ENCODE measurements at places on chromosomes 7 and 10.

GRCh38 chr7:130814778-130815335, 80.8 kb upstream of the KLF14 start:
- DNase-seq: no peak

GRCh38 chr10:66209025-66209424, 716.8 kb upstream of the LRRTM3 start:
- no peak for DNase-seq

- DNase-seq: no peak
Observed at GRCh38 chr10:21261842-21262294, 263.6 kb downstream of the SKIDA1 start.

GRCh38 chr7:24361001-24361400, 77.0 kb downstream of the NPY start:
- DNase-seq: no peak

DNA sequence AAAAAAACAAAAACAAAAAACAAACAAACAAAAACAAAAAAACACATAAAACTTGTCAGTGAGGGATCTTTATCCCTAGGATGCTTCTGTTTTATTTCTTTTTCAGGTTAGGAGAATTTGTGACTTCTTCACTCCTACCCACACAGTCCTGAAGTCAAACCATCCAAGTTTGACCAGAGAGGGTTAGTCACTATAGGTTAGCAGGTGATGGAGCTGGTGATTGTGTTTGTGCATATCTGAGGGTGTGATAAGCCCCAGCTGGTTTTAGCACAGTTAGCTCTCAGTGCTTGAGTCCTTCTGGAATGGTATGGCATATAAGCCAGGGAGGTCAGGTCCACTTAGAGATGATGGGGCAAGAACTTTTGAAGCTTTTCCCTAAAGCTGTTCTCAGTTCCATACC, 11.8 kb upstream of the IKZF1 start:
- no peak for DNase-seq

GRCh38 chr7:158116235-158116634, 471.4 kb downstream of the PTPRN2 start:
- DNase-seq: no peak

- no peak for DNase-seq
Observed at GRCh38 chr7:30427296-30428070, 51.1 kb downstream of the NOD1 start.

DNA sequence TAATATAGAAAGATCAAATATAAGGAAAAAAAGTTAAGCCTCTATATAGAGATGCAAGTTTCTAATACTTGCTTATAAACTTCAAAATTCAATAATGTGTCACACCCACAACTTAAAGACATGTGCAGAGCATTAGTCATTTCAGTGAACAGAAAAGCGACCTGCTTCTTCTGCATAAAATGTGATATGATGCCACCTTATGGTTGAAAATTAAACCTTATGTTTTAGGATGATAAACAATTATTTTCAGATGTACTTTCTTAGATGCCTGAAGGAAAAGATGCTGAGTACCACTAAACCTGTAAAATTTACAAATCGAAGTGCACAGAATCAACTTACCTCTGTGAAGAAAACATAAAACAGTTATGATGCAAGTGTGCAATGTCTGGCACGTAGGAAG, 96.0 kb downstream of the MTERF1 start:
- DNase-seq: no peak

- DNase-seq: no peak
Observed at GRCh38 chr10:132786476-132786883, 533 bp upstream of the NKX6-2 start.

DNA sequence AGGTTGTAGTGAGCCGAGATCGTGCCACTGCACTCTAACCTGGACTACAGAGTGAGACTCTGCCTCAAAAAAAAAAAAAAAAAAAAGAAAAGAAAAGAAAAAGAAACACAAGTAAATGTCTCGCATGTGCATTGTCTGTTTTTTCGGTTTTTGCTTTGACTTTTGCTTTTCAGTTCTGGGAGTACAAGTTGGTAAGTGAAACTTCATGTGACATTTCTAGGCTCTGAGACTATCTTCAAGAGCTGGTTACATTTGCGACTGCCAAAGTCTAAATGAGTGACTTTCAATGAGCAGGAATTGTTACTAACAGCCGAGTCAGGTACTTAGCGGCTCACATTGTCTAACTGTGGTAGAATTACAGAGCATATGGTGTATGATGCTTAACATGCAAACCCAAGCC, 107.0 kb upstream of the CELF2 start:
- DNase-seq: no peak

DNA sequence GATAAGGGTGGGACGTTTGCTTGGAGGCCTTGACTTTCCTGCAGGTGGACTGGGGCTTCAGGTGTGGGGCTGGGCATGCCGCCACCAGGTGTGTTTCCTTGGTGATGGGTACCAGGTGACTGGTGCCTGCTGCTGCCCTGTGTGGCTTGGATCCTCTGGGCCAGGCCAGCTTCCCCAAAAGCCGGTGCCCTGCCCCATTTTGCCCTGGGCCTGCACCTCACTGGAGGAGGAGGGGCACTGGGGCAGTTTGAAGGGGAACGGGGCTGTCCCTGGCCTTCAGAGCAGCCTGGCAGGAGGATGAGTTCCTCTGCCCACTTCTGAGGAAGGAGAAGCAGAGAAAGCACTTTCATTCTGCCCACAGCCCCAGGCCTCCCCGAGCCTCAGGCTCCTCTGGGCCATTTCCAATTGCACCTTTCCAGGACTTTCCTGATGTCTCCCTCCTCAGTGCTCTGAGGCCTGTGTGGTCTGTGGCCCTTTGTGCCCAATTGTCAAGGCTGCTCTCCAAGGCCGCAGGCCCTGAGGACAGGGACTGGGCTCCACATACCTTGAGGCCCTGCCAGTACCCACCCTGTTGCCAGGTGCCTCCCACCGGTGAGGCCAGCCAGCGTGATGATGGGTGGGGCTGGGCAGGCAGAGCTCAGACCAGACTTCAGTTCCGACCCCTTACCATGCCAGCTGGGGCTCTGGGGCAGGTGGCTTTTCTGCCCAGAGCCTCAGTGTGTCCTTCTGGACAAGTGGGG, 25.3 kb upstream of the SMARCD3 start:
- no peak for DNase-seq

GRCh38 chr7:155845226-155845625, 33.0 kb upstream of the SHH start:
- no peak for DNase-seq

- peak; percentile 25 for DNase-seq
Observed at GRCh38 chr10:131928248-131929095, 27.7 kb downstream of the PPP2R2D start.

GRCh38 chr10:23556727-23557440, 118.0 kb downstream of the OTUD1 start:
- DNase-seq: no peak

DNA sequence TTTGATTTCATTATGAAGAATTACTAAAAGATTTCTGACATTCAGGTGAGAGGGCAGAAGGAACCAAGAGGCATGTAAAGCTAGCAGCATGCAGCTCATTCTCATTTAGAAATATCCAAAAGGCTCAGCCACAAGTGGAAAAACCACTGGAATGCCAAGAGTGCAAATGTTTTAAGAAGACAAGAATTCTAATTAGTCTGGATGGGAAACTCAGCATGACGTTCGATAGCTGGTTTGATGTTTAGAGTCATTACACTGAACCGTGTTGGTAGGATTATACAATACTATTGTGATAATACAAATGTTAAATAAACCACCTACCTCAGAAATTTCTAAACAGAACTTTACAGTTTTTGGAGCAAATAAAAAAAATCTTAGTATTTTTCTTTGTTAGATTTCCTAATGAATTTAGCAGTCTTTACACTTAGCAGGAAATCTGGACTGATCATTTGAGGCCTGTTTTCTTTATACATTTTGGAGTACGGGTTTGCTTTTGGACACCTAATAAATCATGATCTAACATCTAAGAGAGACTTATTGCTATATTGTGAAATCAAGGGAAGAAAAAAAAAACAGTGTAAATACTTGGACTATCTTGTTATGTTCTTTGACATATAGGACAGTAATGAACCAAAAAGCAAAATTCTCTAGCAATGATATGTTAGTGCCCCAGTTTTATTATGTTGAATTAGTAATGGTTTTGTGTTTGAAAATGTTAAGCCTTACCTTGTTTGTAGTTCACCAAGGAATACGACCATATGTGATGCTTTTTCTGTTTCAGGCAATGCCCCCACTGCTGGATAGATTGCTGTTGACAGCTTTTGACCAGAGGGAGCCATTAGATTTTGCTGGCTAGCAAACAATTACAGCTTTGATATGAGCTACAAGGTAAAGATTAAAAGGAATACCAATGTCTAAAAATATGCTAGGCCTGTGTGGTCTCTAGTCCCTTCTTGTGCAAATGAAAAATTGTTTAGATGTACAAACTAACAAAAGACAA, 354.1 kb upstream of the SEMA3A start:
- no peak for DNase-seq

DNA sequence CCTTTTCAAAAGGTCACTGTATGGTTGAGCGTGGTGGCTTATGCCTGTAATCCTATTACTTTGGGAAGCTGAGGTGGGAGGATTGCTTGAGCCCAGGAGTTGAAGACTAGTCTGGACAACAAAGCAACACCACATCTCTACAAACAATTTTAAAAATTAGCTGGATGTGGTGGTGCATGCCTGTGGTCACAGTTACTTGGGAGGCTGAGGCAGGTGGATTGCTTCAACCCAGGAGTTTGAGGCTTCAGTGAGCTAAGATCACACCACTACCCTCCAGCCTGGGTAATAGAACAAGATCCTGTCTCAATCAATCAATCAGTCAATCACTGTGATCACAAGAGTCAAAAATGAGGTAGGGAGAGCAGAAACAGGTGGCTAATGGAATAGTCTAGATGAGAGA, 97.0 kb downstream of the SUGCT start:
- DNase-seq: no peak
